ENCODE measurements at places on chromosomes 3 and 15.

- no peak for DNase-seq
Measured at GRCh38 chr3:153852355-153852754, 268.8 kb upstream of the ARHGEF26 start.

- no peak for DNase-seq
Measured at GRCh38 chr3:12294885-12295580, 6.2 kb downstream of the PPARG start.

DNA sequence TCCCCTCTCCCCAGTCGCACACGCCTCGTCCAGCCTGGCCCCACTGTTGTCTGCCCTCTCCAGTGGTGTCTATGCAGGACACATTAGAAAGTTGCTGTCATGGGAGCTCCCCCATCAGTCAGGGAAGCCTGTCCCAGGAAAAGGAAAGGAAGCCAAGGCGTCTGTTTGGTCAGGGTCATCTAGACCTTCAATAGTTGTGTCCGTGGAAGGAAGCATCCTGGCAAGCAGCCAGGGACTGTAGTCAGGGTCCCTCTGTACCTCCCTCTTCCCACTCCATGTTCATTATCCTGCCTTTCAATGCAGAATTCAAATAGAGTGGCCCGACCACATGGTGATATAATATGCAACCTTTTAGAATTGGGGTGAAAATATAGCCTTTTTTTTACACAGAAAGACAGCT, 60.7 kb upstream of the RAB6B start:
- DNase-seq: no peak

DNA sequence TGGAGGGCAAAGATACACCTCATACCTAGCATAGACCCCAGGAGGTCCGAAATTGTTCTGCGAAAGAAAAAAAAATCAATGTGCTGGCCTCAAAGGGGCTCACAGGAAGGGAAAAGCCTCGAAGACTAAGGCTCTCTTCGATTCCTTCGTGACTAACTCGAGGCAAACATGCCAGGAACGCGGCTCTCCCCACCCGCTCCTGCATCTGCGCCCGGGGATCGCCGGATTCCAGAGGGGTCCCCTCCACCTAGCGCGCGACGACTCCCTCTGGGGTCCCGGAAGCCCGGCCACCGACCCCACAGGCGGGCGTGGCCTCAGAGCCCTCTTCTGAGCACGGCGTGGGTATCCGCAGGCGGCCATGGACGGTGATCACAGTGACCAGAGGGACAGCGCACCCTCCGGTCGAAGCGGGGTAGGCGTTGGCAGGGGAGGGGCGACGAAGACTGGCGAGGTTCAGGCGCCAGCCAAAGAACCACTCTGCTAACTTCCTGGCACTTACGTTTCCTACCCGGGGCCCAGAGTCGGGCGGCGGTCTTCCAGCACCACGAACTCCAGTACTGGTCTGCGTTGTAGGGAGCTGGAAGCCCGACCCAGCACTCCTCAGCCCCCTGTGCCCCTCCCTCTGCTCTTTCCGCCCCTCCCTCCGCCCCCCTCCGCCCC, 515 bp upstream of the EIF3J start:
- DNase-seq: peak; percentile 91

- DNase-seq: no peak
Measured at GRCh38 chr3:56998076-56998529, 62.4 kb upstream of the SPATA12 start.

Measured in NCI-H510A treated with DMSO at 0.1 percent for 48 hours (cell line).